ENCODE measurements at places on chromosomes 3 and 15.

- no peaks in the 10 kb centered on the region for H3K36me3 ChIP-seq
- H3K4me1 ChIP-seq = no peaks in the 10 kb centered on the region
- H3K27me3 ChIP-seq = no peaks in the 10 kb centered on the region
- DNase-seq = peak; percentile 5
- no peak overlapping the region for H3K4me3 ChIP-seq
Observed at GRCh38 chr15:96701443-96701842, 370.9 kb downstream of the NR2F2 start.

GRCh38 chr3:111246967-111247760 lies 175.5 kb downstream of the NECTIN3 start:
- H3K4me3 ChIP-seq = no peak overlapping the region
- peak; percentile 86 for DNase-seq
- no peak overlapping the region for H3K27ac ChIP-seq
- H3K4me1 ChIP-seq = no peaks in the 10 kb centered on the region
- H3K27me3 ChIP-seq = no peaks in the 10 kb centered on the region
- H3K36me3 ChIP-seq = no peaks in the 10 kb centered on the region

DNA sequence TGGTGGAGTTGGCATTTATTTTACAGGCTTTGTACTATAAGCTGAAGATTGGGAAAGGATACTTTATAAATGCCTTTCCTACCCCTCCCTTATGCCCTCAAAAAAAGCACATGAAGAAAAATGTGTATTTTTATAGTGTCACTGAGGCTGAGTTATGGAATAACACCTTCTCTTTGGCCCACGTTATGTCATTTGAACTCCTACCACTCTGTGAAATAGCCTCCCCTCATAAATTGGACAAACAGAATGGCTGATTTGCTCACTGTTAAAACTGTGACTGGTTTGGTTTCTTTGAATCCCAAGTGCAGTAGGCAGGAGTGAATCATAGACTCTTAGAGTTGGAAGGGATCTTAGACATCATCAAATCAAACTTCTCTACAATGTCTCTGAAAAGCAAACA lies 95.2 kb upstream of the SKOR1 start:
- H3K27me3 ChIP-seq = no peaks in the 10 kb centered on the region
- H3K27ac ChIP-seq = no peak overlapping the region

GRCh38 chr15:72354496-72354895 lies 21.3 kb downstream of the HEXA start:
- H3K4me3 ChIP-seq = no peak overlapping the region
- H3K27me3 ChIP-seq = no peaks in the 10 kb centered on the region
- H3K36me3 ChIP-seq = peaks cover 5% of the 10 kb centered on the region
- H3K27ac ChIP-seq = no peak overlapping the region
- no peak for DNase-seq
- H3K4me1 ChIP-seq = peaks cover 7% of the 10 kb centered on the region

DNA sequence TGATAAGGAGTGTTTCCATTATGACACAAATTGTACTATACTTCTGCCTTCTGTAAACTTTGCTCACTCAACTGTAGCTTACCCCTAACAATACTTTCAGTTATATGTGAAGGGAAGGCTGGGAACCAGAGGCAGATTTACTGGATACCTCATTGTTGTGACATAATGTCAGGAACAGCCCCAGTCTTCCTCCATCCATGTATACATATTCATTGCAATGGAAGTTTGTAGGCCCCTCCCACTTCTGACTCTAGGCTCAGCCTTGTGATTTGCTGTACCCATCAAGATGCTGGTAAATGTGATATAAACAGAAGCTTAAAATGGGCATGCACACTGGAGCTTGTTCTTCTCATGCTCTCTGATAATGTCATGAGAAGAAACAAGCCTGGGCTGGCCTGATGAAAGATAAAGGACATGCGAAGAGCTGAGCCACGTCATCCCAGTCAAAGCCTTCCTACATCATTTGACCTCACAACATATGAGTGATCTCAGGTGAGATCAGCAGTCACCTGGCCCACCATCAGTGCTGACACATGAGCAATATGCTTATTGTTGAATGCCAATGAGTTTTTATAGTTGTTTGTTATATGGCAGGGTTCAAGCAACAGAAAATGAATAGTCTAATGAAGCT lies 267.8 kb downstream of the GAP43 start:
- no peaks in the 10 kb centered on the region for H3K36me3 ChIP-seq
- no peaks in the 10 kb centered on the region for H3K4me1 ChIP-seq
- H3K27ac ChIP-seq = no peak overlapping the region
- H3K27me3 ChIP-seq = no peaks in the 10 kb centered on the region
- no peak overlapping the region for H3K4me3 ChIP-seq

GRCh38 chr3:191290311-191291025 lies 38.7 kb upstream of the CCDC50 start:
- H3K27ac ChIP-seq = no peak overlapping the region
- DNase-seq = peak; percentile 20
- no peaks in the 10 kb centered on the region for H3K36me3 ChIP-seq
- H3K4me3 ChIP-seq = no peak overlapping the region

DNA sequence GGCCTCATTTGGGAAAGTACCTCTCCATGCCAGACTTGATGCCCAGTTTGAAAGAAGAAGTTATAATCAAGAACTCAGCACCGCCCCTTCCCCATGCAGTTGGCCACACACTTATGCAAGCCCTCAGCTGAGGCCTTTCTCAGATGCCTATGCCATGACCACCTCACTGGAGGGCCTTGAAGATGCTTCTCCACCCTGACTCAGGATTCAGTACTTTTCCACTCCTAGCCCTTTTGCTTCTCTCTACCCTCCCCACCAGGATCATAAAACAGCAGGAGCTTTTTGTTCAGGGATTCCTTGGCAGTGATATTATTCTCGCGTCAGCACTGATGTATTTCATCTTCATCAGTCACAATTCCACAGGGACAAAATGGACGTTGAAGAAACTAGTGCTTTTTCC lies 313.5 kb downstream of the PYDC2 start:
- no peak overlapping the region for H3K4me3 ChIP-seq
- no peak overlapping the region for H3K27ac ChIP-seq
- no peaks in the 10 kb centered on the region for H3K4me1 ChIP-seq
- peak; percentile 90 for DNase-seq

Data from fibroblast of lung (primary cell).